GM23248 (cell line): ENCODE measurements at places on chromosomes 2 and 18. TPM values are rescaled to one million over a fixed set of nuclear protein-coding genes. Genes with fewer than 3 reads are reported as not detected.

Gene PRSS56
- not detected in 2 replicates for total RNA-seq

Gene FZD7
- 53.7 and 56.4 TPM in 2 replicates for total RNA-seq

DNA sequence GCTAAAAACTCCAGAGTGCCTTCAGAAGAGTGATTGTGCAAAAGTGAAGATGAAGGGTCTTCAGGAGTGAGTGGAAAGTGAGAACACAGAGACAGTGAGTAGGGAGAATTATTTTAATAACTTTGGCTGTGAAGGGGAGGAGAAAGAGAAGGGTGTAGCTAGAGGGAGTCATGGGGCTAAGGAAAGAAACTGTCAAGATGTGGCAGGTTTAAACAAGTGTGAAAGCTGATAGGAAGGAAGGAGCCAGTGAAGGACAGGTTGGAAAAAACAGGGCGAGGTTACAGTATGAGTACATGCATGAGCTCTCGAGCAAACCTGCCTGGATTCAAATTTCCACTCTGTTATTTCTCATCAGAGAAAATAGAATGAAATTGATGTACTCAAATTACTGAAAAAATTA lies 17.8 kb downstream of the IL1F10 start:
- H3K4me3 ChIP-seq, result no peak overlapping the region
- DNase-seq, result no peak
- no peaks in the 10 kb centered on the region for H3K4me1 ChIP-seq
- H3K27me3 ChIP-seq, result peaks cover 15% of the 10 kb centered on the region; the same call in 1 of the 2 replicates
- H3K27ac ChIP-seq, result no peak overlapping the region
- no peaks in the 10 kb centered on the region for H3K36me3 ChIP-seq

GRCh38 chr18:8701546-8702118 lies 3.7 kb upstream of the MTCL1 start:
- H3K27me3 ChIP-seq, result no peaks in the 10 kb centered on the region
- no peaks in the 10 kb centered on the region for H3K36me3 ChIP-seq
- DNase-seq, result peak; percentile 92
- peak overlapping the region; percentile 83 for H3K27ac ChIP-seq
- H3K4me1 ChIP-seq, result peaks cover 20% of the 10 kb centered on the region
- H3K4me3 ChIP-seq, result no peak overlapping the region

DNA sequence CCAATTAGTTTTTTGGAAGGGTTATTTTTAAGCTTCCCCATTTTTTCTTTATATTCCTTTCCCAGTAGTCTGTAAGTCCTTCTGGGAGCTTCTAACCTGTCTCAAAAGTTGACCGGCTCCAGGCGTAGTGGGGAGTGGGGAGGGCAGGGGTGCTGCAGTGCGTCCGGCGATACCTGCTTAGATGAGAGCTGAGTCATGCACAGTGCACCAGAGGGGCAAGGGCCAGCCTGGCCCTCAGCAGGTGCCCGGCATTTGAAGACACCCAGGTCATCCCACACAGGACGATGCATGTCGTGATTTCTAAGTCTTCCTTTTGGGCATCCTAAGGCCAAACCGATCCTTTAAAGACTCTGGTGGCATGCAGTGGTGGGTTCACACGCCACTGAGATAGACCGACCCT lies 73.4 kb downstream of the TPO start:
- DNase-seq, result no peak
- H3K27ac ChIP-seq, result no peak overlapping the region
- H3K36me3 ChIP-seq, result no peaks in the 10 kb centered on the region

DNA sequence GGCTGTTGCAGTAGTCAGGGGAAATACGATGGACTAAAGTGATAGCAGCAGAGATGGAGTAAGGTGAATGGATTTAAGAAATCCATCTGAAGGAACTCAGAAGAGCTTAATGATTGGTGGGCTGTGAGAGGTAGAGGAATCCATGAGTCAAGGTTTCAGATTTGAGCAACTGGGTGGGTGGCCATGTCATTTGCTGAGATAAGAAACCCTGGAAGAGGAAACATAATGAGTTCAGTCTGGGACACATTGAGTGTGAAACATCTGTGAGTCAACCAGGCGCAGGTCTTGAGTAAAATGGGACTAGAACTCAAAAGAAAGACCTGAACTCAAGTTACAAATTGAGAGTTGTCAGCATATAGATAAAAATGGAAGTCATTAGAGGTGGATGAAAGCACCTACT lies 19.7 kb upstream of the ASNSD1 start:
- DNase-seq, result peak; percentile 56
- no peaks in the 10 kb centered on the region for H3K4me1 ChIP-seq
- H3K36me3 ChIP-seq, result no peaks in the 10 kb centered on the region

DNA sequence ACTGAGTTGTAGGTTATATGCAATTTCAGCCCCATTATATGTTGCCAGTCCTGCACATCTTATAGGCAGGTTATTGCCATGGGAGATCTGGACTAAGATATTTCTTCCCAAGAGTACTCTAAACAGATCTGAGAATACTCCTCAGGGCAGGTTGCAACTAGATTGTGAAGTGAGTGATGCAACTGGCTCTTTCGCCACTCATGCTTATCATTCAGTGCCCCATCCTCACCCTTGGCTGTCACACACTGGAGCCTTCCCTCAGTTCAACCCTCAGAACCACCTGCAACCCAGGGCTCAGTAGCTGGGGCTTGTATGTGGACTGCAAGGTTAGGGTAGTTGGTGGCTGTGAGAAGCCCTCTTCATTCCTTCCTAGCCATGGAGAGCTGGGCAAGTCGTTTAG lies 14.1 kb downstream of the MERTK start:
- no peaks in the 10 kb centered on the region for H3K36me3 ChIP-seq
- no peak overlapping the region for H3K27ac ChIP-seq
- H3K27me3 ChIP-seq, result peaks cover 31% of the 10 kb centered on the region
- H3K4me3 ChIP-seq, result no peak overlapping the region
- H3K4me1 ChIP-seq, result no peaks in the 10 kb centered on the region

Gene CFAP65
- not detected in 2 replicates for total RNA-seq

- H3K27me3 ChIP-seq, result no peaks in the 10 kb centered on the region
- DNase-seq, result peak; percentile 59
- H3K4me3 ChIP-seq, result no peak overlapping the region
Measured at GRCh38 chr2:140975237-140975636, 1155.6 kb downstream of the LRP1B start.
